PC-9 (cell line): ENCODE measurements at places on chromosomes 2 and 18. TPM values are rescaled to one million over a fixed set of nuclear protein-coding genes. Genes with fewer than 3 reads are reported as not detected.

DNA sequence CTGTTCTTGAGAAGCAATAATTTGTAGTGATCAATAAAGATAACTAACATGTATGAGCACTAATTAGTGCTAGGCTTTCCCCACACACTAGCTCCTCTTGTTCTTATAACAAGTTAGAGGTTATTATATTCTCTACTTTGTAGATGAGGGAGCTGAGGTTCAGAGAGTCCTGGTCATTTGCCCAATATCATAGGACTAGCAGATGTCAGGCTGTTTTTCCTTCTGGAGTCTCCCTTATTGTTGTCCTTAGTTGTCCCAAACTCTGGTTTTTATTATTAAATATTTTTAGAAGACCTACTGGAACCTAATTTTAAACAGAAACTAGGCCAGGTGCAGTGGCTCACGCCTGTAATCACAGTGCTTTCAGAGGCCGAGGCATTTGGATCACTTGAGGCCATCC is 16.5 kb upstream of the TTC39C start:
- no peak overlapping the region for H3K4me3 ChIP-seq
- H3K4me1 ChIP-seq: peaks cover 29% of the 10 kb centered on the region
- H3K36me3 ChIP-seq: no peaks in the 10 kb centered on the region
- H3K27me3 ChIP-seq: no peaks in the 10 kb centered on the region
- no peak for DNase-seq

GRCh38 chr2:118611691-118612090 is 235.8 kb downstream of the EN1 start:
- no peak overlapping the region for H3K27ac ChIP-seq
- H3K27me3 ChIP-seq: peaks cover 57% of the 10 kb centered on the region
- H3K4me1 ChIP-seq: no peaks in the 10 kb centered on the region
- DNase-seq: no peak

GRCh38 chr2:8684540-8684877 is 2.7 kb downstream of the ID2 start:
- H3K36me3 ChIP-seq: no peaks in the 10 kb centered on the region
- no peak overlapping the region for H3K27ac ChIP-seq
- no peaks in the 10 kb centered on the region; the same call in 1 of the 2 replicates for H3K4me1 ChIP-seq
- no peak for DNase-seq
- no peak overlapping the region for H3K4me3 ChIP-seq

Gene DYSF
- total RNA-seq: 10.6 and 12.2 TPM in 2 replicates

GRCh38 chr2:26179446-26179913 is 6.6 kb downstream of the GAREM2 start:
- H3K4me1 ChIP-seq: no peaks in the 10 kb centered on the region
- no peaks in the 10 kb centered on the region for H3K36me3 ChIP-seq
- H3K4me3 ChIP-seq: peak overlapping the region; percentile 54; the same call in 1 of the 2 replicates

Gene REG3G
- total RNA-seq: not detected in 2 replicates

- peak overlapping the region; percentile 100; the same call in 1 of the 2 replicates for H3K4me3 ChIP-seq
- H3K27ac ChIP-seq: no peak overlapping the region
- peaks cover 48% of the 10 kb centered on the region for H3K36me3 ChIP-seq
- peaks cover 32% of the 10 kb centered on the region for H3K4me1 ChIP-seq
Measured at GRCh38 chr2:233852056-233852455, 2.3 kb downstream of the HJURP start.

Gene ELOA2
- not detected in 2 replicates for total RNA-seq

GRCh38 chr18:63736876-63737275 is 34.1 kb downstream of the SERPINB11 start:
- H3K36me3 ChIP-seq: no peaks in the 10 kb centered on the region
- peak; percentile 87 for DNase-seq
- H3K27ac ChIP-seq: peak overlapping the region; percentile 90
- H3K27me3 ChIP-seq: no peaks in the 10 kb centered on the region
- no peak overlapping the region for H3K4me3 ChIP-seq
- H3K4me1 ChIP-seq: peaks cover 31% of the 10 kb centered on the region

GRCh38 chr18:74509856-74510769 is 13.9 kb downstream of the CNDP2 start:
- no peak overlapping the region for H3K4me3 ChIP-seq
- DNase-seq: no peak
- H3K4me1 ChIP-seq: no peaks in the 10 kb centered on the region
- no peak overlapping the region for H3K27ac ChIP-seq

Gene LIPG
- total RNA-seq: 22.7 and 30.9 TPM in 2 replicates

DNA sequence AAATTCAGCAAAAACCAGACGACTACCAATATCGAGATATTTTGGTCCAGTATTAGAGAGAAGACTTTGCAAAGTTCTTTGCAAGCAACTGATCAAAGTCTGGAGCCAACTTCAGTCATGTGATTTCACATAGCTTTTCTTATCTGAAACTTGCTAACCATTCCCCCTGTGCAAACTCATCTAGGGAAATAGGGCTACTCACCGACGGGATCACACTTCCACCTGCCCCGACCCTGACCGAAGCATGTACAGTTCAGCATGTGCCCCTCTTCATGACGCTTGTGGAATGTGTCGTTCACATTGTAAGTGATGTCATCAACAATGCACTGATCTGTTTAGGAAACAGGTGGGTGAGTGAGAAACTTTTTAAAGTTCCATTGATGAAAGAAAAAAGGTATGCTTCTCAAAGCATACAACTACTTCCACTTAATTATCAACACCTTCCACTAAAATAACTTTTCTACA is 15.4 kb downstream of the FN1 start:
- no peak for DNase-seq
- H3K27me3 ChIP-seq: no peaks in the 10 kb centered on the region
- no peaks in the 10 kb centered on the region for H3K36me3 ChIP-seq
- 0 out of 2 replicates have a peak, but pooled peaks cover under 1% of the 10 kb centered on the region for H3K4me1 ChIP-seq

Gene INO80B
- 32.5 and 34.2 TPM in 2 replicates for total RNA-seq

- no peak overlapping the region for H3K4me3 ChIP-seq
- no peaks in the 10 kb centered on the region for H3K36me3 ChIP-seq
- no peak overlapping the region for H3K27ac ChIP-seq
- no peaks in the 10 kb centered on the region for H3K27me3 ChIP-seq
- H3K4me1 ChIP-seq: no peaks in the 10 kb centered on the region; the same call in 1 of the 2 replicates
Measured at GRCh38 chr2:132860220-132860619, 190.2 kb upstream of the LYPD1 start.

- peak; percentile 43 for DNase-seq
- peak overlapping the region; percentile 95 for H3K27ac ChIP-seq
Measured at GRCh38 chr18:58269931-58270330, 225.9 kb downstream of the NEDD4L start.

DNA sequence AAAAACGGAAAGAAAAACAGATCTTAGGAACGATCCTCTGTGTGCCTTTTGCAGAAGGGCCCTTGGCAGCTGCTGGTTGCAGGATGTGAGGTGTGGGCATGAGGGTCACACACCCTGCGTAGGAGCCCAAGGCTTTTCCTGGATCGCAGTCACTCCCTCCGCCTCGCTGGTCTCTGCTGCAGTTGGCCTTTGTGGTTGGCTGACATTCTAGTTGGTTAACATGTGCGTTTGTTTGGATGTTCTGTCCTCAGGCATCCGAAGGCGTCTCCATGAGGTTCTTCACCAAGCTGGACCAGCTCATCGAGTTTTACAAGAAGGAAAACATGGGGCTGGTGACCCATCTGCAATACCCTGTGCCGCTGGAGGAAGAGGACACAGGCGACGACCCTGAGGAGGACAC is 61.7 kb downstream of the INPP5D start:
- no peaks in the 10 kb centered on the region for H3K27me3 ChIP-seq
- no peak overlapping the region for H3K4me3 ChIP-seq
- no peaks in the 10 kb centered on the region for H3K36me3 ChIP-seq
- H3K4me1 ChIP-seq: peaks cover 48% of the 10 kb centered on the region

DNA sequence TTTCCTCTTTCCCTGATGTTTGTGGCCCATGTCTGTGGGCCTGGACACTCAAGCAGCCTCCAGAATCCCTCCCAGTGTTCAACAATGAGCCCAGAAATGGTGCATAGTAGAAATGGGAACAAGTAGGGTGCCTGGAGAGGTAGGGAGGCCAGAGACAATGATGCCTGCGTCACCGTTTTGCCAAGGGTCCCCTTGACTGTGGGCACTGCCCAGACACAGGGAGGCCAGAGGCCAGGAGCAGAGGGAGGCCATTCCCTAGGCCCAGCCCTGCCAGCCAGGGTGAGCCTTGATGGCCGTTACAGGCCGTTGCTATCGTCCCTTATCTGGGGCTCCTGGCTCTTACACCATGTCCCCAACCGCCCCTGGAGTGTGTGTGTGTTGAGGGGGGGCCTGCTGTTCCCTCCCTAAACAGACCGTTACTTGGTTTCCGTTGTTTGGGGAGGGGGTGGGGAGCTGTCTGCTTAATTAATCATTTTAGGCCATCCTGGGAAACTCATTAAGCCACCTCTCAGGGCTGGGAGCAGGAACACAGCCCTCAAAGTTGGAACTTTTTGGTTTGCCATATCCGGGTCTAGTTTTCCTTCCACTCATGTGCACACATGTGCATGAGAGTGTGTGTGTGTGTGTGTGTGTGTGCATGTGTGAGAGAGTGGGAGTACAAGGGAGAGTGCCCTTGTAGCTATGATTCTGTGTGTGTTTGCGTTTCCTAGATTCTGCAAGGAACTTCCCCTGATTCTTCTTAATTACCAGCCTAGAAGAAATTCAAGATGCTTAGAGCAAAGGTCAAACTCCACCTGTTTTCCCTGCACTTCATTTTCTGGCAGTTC is 135.2 kb upstream of the HAAO start:
- no peak overlapping the region for H3K27ac ChIP-seq
- DNase-seq: no peak
- H3K36me3 ChIP-seq: no peaks in the 10 kb centered on the region

DNA sequence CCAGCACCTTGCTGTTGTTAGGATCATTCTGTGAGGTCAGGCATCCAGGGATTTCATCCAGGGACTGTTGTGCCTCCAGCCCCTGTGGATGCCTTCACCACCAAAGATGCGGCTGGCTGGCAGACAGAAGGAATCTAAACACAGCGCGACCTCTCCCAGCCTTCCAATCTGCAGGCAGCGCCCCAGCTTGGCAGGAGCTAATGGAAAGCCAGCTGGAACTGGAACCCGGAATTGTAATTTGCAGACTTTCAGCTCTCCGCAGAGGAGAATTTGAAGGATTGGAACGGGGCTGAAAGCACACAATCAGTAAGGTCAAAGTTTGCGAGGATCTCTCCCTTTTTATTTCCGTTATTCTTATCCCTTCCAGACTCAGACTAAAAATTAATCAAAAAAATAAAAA is 127.8 kb downstream of the TRIB2 start:
- peaks cover 15% of the 10 kb centered on the region for H3K4me1 ChIP-seq
- H3K27me3 ChIP-seq: no peaks in the 10 kb centered on the region
- H3K27ac ChIP-seq: no peak overlapping the region
- DNase-seq: no peak
- H3K4me3 ChIP-seq: no peak overlapping the region

DNA sequence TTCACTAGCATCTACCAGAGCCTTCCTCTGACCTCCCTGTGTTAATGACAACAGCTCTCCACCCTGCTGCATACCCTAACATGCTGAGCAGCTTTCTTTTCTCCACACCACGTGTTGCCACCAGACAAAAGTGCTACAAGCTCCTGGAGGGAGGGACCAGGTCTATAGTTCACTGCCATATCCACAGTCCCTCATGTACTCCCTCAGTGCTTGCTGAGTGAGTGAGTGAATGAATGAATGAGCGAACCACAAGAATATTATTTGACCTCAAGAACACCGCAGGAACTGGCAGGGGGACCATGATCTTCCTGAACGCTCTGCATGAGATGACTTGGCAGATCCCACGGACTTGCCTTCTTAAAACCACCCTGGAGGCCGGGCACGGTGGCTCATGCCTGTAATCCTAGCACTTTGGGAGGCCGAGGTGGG is 47.4 kb upstream of the CAB39 start:
- no peaks in the 10 kb centered on the region for H3K27me3 ChIP-seq
- H3K4me3 ChIP-seq: no peak overlapping the region
- no peak for DNase-seq
- no peaks in the 10 kb centered on the region for H3K36me3 ChIP-seq
- H3K4me1 ChIP-seq: peaks cover 35% of the 10 kb centered on the region

DNA sequence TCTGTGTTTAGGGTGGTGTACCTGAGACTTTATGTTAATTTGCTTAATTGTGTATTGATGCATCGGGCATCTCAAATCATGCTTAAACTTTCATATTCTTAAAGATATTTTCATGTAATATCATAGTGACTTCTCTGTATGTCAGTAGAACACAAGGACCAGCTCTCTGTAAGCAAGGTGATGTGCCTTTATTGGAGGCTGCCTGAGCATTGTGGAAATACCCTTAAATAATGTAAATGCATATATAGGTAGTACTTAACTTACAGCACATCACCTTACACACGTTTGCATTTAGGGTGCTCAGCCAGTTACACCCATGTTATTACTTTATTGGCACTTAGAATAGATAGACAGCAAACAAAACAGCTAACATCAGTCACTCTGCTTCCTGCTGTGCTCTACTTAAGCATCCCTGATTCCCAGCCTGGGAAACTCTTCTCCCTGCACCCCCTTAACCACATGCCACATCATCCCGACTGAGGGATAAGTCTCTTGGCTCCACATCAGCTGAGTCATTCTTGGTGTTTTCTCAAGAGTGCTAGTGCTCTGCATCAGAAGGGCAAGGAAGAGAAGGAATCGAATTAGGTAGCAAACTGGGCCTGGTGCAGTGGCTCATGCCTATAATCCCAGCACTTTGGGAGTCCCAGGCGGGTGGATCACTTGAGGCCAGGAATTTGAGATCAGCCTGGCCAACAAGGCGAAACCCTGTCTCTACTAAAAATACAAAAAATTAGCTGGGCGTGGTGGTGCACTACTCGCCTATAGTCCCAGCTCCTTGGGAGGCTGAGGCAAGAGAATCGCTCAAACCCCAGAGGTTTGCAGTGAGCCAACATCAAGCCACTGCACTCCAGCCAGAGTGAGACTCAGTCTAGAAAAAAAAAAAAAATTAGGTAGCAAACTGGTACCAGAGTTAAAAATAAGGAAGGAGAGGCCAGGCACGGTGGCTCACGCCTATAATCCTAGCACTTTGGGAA is 108.7 kb downstream of the MAP3K20 start:
- peak; percentile 91 for DNase-seq
- no peak overlapping the region for H3K4me3 ChIP-seq
- H3K27me3 ChIP-seq: no peaks in the 10 kb centered on the region

DNA sequence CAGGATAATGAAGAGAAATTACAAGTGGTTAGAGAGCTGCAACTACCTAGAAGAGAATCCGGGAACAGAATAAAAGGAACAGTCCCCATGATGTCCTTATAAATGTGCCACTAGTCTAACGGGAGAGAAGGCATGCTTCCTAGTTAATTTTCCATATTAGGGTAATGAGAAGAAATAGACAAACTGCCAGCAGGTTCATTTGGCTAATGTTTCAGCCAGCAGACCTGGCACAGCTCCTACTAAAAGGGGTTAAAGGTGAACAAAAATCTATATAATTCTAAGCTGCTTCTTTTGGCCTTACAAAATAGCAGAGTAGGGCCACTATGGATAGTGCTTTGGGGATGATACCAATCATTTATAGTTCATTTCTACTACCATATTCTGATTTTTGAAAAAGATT is 845.3 kb upstream of the GCFC2 start:
- no peaks in the 10 kb centered on the region for H3K27me3 ChIP-seq
- DNase-seq: no peak
- no peak overlapping the region for H3K4me3 ChIP-seq
- H3K4me1 ChIP-seq: no peaks in the 10 kb centered on the region
- no peaks in the 10 kb centered on the region for H3K36me3 ChIP-seq
- H3K27ac ChIP-seq: no peak overlapping the region

- no peak for DNase-seq
- no peak overlapping the region for H3K27ac ChIP-seq
- no peak overlapping the region for H3K4me3 ChIP-seq
Measured at GRCh38 chr18:34131006-34131405, 93.7 kb downstream of the NOL4 start.
